ENCODE measurements at places on chromosomes 13 and 19.

GRCh38 chr19:32041681-32042292 is 303.6 kb upstream of the ZNF507 start:
- peak; percentile 62 for DNase-seq

DNA sequence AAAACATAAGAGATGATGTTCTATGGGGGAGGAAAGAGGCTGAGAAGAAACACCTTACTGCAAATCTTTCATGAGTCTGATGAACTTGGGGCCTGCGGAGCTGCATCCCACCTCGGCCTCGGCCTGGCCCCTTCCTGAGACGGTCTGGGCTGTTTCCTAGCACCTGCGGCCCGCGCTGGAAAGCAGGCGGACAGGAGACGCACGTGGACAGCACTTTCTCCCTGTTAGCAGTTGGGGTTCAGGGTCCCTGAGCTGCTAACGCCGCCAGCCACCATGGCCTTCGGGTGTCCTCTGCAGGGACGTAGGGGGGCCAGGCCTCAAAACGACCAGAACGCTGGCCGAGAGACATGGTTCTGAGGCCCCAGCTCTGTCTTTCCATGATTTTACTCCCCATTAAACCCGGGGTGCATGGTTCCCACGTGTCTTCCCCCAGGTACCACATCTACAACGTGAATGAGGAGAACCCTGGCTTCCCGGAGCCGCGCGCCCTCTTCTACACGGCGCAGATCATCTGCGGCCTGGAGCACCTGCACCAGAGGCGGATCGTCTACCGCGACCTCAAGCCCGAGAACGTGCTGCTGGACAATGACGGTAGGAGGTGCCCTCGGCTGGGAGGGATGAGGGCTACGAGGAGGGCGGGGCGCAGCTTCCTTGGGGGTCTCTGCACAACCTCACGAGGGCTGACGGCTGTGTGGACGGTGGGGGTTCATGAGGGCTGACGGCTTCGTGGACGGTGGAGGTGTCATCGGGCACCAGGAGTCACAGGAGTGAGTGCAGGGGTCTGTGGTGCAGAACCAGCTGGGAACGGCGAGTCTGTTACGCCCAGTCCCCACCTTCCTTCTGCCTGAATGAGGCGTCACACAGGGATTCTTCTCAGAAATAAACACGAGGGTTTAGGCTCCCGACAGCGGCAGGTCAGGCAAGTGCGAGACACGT is 4.3 kb downstream of the GRK1 start:
- no peak for DNase-seq

- DNase-seq, result no peak
Measured at GRCh38 chr13:73556902-73557301, 498.1 kb downstream of the KLF5 start.

DNA sequence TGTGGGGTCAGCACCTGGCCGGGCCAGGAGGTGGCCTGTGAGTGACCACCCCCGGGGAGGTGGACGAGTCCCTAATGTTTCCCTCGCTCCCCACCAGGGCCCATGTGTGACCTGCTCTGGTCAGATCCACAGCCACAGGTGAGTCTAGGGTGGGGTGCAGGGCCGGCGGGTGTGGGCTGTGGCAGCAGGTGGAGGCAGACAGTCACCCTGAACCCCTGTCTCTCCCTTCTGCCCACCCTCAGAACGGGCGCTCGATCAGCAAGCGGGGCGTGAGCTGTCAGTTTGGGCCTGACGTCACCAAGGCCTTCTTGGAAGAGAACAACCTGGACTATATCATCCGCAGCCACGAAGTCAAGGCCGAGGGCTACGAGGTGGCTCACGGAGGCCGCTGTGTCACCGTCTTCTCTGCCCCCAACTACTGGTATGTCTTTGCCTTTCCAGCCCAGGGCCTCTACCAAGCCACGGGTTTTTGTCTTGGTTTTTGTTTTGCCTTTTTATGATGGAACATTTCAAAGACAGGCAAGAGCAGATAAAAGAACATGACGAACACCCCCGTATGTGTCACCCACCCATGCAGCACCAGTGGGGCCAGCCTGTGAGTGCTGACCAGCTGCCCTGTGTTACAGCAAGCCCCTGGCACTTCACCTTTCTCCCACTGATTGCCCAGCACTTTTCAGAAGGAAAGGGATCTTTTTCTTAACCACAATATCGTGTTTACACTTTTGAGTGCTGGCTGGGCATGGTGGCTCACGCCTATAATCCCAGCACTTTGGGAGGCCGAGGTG is 24.9 kb downstream of the CCDC8 start:
- DNase-seq, result no peak

DNA sequence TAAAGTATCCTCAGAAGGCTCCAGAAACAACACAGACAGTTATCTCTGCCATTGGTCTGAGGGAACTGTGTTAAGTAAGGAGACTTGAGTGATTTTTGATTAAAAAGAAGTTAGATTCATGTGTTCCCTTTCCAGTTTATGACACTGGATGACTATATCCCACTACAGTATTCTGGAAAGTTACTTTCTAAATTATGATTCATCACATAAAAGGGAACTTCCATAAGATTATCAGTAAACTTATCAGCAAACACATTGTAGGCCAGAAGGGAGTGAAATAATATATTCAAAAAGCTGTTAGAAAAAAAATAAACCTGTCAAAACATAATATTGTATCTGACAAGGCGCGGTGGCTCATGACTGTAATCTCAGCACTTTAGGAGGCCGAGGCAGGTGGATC is 700.0 kb downstream of the SLITRK6 start:
- DNase-seq, result no peak

DNA sequence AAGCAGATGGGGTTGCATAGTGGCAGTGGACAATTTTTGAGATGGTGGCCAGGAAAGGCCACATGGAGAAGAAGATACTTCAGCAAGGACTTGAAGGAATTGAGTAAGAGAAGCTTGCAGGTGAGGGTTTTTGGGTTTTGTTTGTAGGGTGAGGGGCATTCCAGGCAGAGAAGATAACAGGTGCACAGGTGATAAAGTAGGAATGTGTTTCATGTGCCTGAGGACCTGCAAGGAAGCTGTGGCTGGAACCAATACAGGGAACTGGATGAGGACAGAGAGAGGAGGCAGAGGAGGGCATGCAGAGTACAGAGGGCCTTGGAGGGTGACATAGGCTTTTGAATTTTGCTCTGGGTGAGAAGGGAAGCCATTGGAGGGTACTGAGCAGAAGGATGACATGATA is 314.5 kb downstream of the KLF12 start:
- DNase-seq, result no peak

GRCh38 chr13:60453490-60453889 is 56.5 kb downstream of the TDRD3 start:
- no peak for DNase-seq

DNA sequence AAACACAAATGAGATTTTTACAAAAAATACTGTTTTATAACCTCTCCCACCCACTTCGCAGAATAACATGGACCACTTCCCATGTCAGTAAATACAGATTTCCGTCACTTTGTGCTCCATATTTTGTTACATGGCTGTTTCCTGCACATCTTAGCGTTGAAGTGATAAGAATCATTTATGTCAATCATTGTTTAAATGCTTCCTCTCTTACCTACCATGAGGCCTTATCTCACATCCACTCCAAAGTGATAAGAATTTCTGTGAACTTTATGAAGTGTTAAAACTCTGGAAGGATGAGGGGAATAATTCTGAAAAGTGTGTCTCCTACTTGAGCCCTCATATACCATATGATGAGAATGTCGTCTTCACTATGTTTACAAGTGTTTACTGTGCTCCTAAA is 36.6 kb upstream of the IL17D start:
- DNase-seq, result no peak

GRCh38 chr13:79987761-79988160 is 353.2 kb downstream of the SPRY2 start:
- no peak for DNase-seq

GRCh38 chr19:34366738-34367623 is 2.0 kb downstream of the GPI start:
- no peak for DNase-seq

DNA sequence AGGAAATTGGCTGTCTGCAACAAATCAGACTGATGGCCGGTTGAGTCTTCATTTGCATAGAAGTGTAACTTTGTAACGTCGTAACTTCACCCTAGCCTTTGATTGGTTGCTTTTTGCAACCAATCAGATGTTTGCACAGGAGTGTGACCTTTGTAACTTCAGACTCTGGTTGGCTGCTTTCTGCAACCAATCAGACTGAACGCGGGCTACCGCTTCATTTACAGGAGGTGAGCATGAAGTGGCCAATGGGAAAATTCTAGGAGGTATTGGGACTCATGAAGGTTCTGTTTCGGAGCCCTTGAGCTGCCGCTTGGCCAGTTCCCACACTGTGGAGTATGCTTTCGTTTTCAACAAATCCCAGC is 441 bp upstream of the ZNF559 start:
- no peak for DNase-seq

GRCh38 chr13:105778196-105778595 is 757.3 kb downstream of the EFNB2 start:
- no peak for DNase-seq

DNA sequence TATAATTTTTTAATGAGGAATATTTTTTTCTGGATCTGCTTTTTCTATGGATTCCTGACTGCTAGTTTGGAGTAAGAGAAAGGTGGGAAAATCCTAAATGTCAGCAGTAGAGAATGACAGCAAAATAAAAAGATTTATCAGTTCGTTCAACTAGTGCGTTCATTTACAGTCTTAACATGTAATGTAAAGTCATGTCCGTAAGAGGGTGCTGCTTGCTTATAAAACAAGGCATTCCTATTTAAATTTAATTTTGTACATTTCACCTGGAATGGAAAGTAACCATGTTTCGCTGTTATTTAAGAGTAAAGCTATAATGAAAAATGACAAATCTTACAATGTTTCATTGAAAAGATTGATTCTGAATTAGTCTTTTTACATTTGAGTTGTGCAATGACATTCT is 76.6 kb downstream of the ZMYM2 start:
- no peak for DNase-seq

- no peak for DNase-seq
Measured at GRCh38 chr19:7788178-7788932, 25.3 kb downstream of the CLEC4M start.

- DNase-seq, result no peak
Measured at GRCh38 chr19:35915443-35915842, 7.3 kb upstream of the TYROBP start.

GRCh38 chr19:38274739-38275138 is 10.4 kb downstream of the SPINT2 start:
- no peak for DNase-seq

DNA sequence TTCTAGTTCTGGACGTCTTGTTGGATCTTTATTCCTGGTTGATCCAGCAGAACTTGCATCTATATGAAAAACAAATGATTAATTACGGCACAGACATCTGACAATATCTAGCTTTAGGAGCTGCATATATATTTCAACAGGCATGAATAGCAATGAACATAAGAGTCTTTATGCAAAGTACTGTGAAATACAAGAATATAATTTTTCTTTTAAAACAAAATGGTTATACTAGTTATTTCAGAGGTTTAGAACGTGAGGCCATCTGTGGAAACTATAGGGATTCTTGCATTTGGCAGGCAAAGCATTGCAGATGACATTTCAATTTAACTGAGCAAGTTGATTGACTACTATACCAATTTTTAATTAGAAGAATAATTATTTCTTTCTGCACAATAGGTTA is 40.5 kb downstream of the EFNB2 start:
- no peak for DNase-seq

DNA sequence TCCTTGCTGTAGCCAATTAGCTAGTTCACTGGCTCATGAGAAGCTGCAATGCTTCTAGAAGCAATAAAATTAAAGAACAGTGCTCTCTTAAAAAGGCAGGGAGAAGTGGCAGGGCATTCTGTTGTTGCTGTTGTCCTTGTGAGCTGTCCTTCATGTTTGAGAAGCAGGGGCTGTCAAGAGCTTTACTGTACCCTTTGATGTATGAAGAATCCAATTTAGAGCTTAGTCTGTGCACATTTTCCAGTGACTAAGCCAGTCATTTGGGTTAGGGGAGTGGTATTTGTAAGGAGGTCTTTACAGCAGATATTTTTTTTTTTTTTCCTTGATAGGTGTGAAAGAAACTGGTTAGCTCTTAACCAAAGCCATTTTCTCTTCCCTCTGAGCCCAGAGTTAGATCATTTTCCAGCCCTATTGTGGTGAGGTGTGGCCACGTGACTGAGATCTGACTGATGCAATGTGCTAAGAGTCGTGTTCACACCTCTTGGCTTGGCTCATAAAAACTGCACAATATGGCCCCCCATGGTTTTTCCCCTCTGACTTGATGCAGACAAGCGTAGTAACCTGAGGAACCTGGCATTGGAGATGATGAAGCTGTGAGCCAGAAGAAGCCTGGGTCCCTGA is 309.6 kb upstream of the TMTC4 start:
- DNase-seq, result no peak

- DNase-seq, result peak; percentile 90
Measured at GRCh38 chr19:12801466-12802266, at the start of the genes PRDX2 and THSD8. Gene PRDX2 (minus strand): TSS chr19:12801800. CDS start chr19:12801261, 539 bp downstream. Gene THSD8 (plus strand): TSS chr19:12802069. CDS start chr19:12802072, 3 bp downstream.

DNA sequence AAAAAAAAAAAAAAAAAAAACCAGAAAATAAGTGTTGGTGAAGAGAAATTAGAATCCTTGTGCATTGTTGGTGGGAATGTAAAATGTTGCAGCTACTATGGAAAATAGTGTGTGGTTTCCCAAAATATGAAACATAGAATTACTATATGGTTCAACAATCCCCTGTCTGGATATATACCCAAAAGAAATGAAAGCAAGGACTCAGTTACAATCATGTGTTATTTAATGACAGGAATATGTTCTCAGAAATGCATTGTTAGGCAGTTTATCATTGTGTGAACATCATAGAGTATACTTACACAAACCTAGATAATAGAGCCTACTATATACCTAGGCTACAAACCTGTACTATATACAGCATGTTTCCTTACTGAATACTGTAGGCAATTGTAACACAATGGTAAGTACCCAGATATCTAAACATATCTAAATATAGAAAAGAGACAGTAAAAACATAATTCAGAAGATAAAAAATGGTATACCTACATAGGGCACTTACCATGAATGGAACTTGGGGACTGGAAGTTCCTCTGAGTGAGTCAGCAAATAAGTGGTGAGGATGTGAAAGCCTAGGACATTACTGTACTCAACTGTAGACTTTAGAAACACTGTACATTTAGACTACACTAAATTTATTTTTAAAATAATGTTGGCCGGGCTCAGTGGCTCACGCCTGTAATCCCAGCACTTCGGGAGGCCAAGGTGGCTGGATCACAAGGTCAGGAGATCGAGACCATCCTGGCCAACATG is 25.7 kb upstream of the SLC7A1 start:
- no peak for DNase-seq
